Activated gamma-delta T cell treated with Interleukin-2 at 50 U/mL for 16 hours (primary cell): ENCODE measurements at places on chromosomes 2 and 18.
A peak's percentile ranks its signal among the peaks of the same experiment; 100 is the strongest.

DNA sequence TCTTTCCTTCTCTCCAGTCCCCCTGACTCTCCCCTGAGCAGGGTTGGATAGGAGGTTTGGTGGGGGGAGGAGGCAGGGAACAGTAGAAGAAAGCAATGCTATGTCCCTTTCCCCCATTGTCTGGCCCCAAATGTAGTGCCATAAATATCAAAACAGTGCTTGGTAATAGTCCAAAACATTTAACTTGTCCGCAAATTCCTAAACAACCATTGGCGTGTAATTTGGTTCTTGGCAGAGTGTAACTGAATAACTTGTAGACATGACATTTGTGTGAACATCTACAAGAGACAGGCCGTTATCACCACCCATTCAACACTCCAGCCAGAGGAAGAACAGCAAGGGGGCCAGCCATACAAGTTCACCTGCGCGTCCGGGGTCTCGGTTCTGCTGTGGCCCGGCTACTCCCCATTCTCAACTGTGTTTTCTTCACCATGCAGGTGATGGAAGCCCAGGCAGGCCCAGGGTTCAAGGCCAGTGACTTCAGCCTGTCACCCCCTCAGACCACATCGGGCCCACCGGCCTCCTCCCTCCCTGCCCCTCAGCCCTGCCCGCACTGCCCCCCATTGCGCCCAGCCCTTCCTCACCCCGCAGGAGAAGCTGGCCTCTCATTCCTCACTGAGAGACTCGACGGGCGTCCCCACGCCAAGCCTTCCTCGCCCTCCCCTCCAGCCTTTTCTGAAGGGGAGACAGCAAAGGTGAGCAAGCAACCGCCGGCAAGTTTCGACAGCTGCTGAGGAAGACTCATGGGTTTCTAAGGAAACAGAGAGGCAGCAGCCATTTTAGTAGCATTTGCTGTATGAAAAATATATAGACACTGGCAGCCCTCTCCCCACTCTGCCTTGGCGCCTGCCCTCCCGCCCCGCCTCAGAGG, 699 bp upstream of the RAPGEF4 start:
- DNase-seq: no peak

- no peak for DNase-seq
Observed at GRCh38 chr2:169237286-169237685, 125.0 kb downstream of the LRP2 start.

GRCh38 chr2:201345625-201346213, 11.4 kb downstream of the FLACC1 start:
- no peak for DNase-seq

DNA sequence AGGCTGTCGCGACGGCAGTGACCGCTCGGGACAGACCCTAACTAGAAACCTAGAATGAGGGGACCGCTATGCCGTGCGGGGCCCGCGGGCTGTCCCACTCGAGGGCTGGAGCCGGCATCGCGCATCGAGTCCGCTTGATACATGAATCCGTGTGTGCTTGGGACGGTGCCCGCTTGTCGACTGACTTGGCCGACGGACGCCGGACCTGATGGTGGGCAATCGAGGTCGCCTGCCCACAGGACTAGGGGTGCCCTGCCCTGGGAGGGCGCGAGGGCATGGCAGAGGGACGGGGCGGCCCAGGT, 749 bp upstream of the PTMA start:
- peak; percentile 49 for DNase-seq

DNA sequence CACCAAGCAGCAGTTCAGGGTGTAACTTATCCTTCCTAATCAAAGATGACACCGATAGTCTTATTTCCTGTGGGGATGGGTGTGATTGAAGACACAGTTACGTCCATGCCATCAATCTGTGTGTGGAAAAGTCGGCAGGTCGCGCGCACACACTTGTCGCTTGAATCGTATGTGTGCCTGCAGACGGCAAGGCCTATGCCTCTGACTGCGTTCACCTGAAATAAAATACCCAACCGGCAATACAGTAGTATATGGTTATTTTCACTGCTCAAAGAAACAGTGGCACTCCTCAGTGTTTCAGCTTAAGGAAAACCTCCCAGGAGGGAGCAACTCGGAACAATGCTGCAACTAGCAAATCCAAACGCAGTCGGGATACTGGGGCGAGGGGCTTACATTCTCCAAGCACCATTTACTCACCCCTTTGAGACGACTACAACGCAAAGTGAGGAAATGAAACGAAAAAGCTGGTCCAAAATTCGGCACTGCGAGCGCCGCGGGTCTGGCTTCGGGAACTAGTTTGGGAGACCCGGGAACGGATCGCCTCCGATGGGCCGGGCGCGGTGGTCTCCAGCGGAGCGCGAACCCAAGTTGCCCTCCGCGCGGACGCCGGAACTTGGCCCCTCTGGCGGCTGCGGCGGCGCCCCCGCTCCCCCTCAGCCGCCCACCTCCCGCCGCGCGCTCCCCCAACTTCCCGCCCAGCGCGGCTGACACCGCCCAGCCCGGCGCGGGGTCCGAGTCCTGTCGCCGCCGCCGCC, 675 bp downstream of the PRKD3 start:
- DNase-seq: peak; percentile 34

- no peak for DNase-seq
Observed at GRCh38 chr2:147355706-147356105, 489.1 kb upstream of the ACVR2A start.

GRCh38 chr2:230582851-230583283, 129.8 kb upstream of the CAB39 start:
- DNase-seq: no peak

DNA sequence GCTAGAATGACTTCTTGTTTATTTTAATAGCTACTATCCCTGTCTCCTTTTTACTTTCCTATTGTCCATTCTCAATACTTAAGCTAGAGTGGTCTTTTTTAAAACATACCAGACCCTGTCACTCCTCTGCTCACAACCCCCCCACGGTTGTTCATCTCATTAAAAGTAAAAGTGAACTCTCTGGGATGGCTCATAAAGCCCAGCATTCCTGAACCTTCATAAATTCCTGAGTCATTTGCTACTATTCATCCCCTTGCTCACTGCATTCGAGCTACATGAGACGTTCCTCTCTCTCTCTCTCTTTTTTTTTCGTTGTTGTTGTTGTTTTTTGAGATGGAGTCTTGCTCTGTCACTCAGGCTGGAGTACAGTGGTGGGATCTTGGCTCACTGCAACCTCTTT, 148.7 kb upstream of the DSEL start:
- no peak for DNase-seq

GRCh38 chr2:148926981-148927401, 52.0 kb downstream of the KIF5C start:
- peak; percentile 7 for DNase-seq

GRCh38 chr2:5696404-5696944, 4.3 kb downstream of the SOX11 start:
- no peak for DNase-seq

DNA sequence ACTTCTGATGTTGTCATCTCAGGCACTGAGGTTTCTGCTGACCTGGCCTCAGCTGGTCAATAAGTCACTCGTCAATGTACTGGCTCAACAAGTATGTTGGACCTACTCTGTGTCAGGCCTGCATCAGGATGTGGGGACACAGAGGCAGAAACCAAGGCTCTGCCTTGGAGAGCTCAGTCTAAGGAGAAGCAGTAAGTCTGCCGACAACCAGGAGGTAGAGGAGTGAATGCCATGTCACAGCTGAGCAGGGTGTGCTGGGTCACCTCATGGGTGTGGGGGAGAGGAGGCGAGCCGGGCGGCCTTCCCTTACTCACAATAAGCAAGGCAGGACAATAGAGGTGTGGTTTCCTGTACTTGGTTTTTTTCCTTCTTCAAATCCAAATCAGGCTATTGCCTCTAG, 75.8 kb downstream of the COLEC12 start:
- DNase-seq: no peak

DNA sequence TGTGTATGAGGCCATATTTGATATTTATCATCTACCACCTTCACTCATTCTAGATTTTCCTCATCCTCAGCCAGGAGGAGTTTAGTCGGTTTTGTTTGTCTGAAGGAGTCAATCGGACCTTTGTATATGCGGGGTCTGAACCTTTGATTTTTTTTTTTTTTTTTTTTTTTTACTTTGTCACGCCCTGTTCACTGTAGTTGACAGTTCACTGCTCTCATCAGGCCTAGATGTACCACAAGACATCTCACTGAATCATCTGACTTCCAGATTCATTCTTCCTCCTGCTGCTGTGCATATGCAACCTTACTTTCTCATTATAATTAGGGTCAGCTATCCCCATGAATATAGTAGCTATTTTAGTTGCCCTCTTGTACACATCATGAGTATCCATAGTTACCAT, 133.2 kb downstream of the ARHGAP15 start:
- no peak for DNase-seq

- DNase-seq: no peak
Observed at GRCh38 chr2:178386986-178387597, 63.9 kb downstream of the PRKRA start.

DNA sequence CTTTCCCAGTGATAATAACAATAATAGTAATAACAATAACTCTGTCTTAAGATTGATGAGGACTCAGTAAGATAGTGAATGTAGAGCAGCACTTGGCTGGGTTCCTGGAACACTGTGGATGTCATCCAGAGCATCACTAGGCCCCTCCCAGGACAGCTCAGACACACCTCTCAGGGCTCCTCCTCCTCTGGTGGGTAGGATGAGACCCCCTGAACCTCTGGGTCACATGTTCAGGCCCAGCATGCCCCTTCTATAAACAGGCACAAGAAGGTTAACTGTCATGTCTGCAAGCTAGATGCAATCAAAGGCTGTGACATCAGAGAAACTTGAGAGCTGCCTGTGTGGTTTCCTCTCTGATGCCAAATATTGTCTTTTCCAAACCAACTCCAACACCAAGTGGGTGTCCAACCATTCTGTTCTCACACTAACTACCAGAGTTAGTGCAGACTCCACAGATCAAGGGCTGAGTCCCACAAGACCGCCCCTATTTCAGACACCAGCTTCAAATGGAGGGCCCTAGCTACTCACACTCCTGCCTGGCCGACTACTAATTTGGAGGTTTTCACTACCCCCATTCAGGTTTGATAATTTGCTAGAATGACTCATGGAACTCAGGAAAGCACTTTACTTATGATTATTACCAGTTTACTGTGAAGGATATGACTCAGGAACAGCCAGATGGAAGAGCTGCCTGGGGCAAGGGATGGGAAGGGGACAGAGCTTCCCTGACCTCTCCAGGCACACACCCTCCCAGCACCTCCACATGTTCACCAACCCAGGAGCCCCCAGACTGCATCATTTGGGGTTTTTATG, 46.4 kb upstream of the BZW1 start:
- DNase-seq: no peak

DNA sequence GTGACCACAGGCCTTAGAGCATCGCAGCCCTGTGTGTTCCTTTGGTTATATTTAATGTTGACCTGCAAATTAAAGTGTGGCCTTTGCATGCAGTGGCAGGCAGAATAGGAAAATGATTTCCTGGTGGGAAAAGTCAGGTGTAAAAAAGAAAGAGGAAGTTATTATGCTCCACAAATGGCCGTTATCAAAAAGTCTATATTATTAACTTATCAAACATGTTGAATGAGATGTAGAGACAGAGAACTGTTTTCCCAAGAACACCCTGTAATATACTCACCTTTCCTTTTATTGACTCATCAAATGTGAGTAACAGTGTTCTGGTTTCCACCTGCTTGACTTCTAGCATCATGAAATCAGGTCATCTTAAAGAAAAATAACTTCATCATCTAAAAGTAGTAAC, 35.3 kb downstream of the MEIS1 start:
- DNase-seq: no peak
